ENCODE measurements at places on chromosomes 3 and 15.

DNA sequence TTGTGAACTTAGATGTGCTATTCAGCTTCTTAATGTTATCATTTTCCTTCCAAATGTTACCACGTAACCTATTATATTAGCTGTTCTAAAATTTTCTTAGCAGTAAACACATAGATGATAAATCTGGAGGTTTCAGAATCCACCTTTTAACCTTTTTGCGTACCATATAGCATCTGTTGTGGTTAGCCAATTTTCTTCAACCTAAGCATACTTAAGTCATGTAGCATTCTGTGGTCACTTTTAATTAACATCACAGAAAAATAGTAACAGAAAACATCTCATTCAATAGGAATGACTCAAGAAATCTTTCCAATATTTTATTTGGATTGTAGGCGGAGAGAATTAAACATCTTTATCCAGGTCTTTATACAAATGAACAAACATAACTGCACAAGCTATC, 1465.3 kb upstream of the GBE1 start:
- DNase-seq, result no peak

DNA sequence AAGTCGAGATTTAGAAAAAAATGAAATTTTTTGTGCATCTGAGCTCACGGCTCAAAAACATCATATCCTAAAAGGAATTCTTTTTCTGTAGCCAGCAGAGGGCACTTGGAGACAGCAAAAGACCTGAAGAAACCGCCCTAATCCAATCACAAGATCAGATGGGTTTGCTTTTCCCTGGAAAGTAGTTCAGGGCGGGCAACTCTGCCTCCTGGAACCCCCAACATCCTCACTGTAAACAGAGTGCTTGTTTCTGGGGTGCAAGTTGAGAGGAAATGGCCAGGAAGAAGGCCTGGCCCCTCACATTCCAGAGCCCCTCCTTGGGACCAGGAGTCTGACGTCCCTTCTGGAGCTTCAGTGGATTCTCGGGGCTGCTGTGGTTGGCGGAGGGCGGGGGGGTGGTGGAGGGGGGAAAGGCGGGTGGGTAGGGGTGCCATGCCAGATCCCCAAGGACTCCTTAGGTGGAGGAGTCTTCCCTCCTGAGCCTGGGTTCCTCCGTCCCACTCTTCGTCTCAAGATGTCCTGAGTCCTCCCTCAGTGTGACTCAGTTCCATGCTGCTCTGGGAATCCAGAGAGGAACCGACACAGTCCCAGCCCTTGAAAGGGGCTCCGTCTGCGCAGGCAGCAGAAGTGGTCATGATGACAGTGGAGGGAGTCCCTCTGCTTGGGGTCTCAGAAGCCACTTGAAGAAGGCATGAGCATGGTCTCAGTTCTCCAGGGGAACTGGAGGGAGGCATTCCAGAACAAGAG, 35.9 kb downstream of the CCK start:
- DNase-seq, result no peak

DNA sequence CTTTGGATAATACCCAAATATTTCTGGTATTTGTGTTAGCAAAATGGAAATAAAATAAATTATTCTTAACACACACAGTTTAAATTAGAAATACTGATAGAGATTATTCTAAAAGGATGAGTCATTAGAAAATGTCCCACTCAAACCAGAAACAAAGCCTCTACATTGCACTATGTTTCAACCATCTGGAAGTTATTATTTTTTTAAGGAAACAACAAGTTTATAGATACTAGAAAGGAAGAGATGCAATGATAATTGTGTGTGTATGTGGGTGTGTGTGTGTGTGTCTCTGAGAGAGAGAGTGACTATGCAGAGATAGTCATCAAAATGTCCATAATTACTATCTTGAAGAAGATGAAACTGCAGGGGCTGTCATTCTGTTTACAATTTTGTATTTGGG, 1340.5 kb downstream of the ROBO1 start:
- peak; percentile 8 for DNase-seq

GRCh38 chr3:24235121-24235520, 259.5 kb downstream of the THRB start:
- DNase-seq, result no peak

GRCh38 chr3:138046955-138047354, 37.0 kb downstream of the CLDN18 start:
- DNase-seq, result no peak

GRCh38 chr3:139202226-139202958, 141.4 kb upstream of the MRPS22 start:
- DNase-seq, result no peak

DNA sequence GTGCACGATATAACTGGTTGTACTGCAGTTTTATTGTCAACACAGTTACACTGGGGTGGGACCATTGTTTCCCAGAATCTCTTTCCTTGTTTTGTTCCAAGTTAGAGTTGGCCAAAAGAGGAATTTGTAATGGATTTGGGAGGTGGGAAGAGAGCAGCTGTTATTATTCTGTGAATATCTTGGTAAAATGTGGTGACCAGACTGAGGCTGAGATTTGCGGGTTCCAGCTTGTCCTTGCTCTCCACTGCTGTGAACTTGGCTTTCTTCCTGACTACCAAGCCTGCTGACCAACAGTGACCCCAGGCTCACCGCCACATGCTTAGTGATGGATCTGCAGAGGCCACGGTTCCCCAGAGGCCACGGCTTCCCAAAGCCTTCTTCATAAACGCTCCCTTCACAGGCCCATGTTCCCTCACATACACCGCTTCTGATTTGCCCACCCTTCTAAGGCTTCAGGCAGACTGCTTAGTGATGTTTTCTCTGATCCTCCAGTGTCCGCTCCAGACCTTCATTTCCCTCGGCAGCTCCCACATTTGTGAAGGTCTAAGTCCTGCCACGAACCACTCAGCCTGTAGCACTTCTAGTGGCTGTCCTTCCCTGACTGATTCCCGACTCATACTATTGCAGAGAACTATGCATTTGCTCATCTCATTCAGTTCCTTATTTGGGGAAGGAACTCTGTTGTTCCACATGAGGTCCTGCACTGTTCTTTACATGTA, 525.5 kb upstream of the RGMA start:
- DNase-seq, result no peak

- no peak for DNase-seq
Measured at GRCh38 chr3:128317698-128318231, 148.9 kb downstream of the DNAJB8 start.

DNA sequence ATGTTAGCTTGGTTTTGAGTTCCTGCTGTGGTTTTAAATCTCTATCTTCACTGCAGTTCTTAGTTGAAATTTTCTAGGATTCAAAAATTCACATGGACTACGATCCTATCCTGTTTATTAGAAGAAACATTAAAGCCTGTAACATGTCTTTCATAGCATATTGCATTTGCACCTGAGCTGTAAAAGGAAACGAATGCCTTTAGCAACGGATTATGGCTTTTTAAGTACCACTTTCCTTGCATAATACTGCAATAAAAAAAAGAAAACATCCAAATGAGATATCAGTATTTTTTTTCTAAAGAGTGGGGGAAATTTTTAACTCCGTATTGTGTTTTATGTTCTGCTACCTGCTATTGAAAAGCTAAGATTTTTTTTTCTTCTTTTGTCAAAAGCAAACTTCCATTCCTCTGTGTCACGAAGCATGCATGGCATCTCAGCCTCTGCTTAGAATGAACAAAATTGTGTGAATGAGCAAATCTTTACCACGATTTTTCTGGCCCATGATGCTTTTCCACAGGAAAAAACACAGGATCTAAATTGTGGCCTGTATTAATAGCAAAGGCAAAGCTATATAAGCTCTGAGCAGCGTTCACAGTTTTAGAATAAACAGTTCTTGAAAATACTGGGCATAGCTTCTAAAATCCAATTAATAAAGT, 110.0 kb upstream of the CDIN1 start:
- no peak for DNase-seq

- DNase-seq, result no peak
Measured at GRCh38 chr15:100948430-100948762, 29.2 kb downstream of the LRRK1 start.

DNA sequence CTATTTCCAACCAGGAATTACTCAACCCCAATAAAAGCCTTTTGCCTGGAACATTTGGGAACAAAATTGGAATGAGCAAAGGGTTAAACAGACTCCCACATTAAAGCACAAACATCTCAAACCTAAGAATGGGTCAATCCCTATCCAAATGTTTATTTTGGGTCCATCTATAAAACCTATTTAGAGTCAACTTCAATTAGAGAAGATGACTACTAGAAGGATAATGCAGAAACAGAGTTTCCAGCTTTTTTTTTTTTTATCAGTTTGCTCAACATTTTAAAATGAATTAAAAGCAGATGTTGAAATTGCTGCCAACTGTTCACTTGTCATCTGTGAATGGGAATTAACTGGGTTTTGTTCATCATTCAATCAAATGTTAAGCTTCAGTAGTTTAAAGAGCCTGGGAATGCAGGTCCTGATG, 4.1 kb upstream of the TBC1D23 start:
- no peak for DNase-seq

GRCh38 chr3:11592445-11593298, 51.0 kb downstream of the VGLL4 start:
- no peak for DNase-seq

GRCh38 chr3:31918179-31919150, 62.6 kb downstream of the OSBPL10 start:
- no peak for DNase-seq

DNA sequence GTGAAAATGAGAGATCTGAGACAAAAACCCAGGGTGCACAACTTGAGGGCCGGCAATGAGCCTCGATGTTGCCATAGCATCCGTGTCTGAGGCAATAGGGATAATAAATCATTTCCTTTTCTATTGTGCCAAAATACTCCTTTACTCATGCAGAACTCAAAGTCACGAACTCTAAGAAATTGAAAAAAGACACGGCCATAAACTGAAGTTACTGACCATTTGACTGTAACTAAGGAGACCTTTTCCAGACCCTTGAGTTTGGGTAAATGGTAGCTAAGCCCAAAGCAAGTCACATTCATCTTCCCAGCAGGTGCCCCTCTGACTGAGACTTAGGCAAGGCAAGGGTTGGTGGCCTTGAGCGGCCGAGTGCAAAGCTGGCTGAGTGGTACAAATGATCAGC, 141.2 kb upstream of the SLCO3A1 start:
- no peak for DNase-seq

DNA sequence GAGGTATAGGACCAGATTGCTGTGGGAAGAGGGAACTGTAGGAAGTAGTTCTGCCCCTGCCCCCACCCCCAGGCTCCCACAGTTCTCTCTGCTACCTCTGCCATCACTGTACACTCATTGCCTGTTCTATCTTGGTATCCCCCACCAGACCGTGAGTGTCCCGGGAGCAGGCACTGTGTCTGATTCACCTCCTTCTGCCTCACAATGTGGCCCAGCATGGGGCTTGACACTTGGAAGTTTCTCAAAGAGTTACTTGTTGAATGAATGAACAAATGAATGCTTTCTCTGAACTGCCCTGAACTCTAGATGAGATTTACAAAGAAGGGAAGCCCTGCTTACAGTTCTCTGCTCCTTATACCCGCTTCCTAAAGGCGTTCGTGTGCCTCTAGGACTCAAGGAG, 27.1 kb upstream of the PIK3CB start:
- peak; percentile 56 for DNase-seq

DNA sequence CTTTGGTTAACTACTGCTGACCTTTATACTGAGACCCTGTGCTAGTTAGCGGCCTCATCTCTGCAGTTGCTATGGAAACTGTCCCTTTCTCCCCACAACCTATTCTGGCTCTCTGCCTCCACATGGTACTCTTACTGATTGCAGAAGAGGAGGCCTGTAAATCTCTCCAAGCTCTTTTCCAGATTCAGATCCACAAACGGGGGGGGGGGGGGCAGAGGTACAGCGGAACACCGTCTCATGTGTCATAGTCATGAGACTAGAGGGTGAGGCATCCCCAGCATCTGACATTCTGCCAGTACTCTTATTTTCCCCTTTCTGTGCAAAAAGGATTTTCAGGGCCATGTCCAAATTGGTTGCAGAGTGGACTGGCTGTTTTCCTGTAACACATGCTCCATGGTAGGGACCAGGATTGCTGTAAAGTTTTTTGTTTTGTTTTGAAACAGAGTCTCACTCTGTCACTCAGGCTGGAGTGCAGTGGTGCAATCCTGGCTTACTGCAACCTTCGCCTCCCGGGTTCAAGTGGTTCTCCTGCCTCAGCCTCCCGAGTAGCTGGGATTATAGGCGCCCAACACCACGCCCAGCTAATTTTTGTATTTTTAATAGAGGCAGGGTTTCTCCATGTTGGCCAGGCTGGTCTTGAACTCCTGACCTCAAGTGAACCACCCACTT, 8.3 kb upstream of the MAP1A start:
- DNase-seq, result no peak

GRCh38 chr15:31298707-31299172, 27.9 kb upstream of the KLF13 start:
- no peak for DNase-seq

DNA sequence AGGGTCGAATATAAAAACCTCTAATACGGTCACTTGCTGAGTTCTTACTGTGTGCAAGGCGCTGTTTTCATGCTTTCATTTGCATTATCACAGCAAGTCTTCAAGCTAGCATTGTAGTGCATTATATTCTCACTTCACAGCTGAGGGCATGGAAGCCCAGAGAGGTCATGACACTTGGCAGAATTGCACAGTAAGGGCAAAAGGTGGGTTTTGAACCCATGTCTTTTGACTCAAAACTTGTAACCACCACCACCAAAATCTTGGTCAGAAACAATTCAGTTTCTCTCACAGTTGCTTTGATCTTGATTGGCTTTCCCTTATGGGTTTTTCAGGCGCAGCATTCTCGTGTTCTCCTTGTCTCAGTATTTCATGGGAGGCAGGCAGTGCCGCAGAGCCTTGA, 371.1 kb downstream of the PTPRG start:
- DNase-seq, result no peak

- DNase-seq, result no peak
Measured at GRCh38 chr3:139617672-139618268, 60.0 kb downstream of the NMNAT3 start.

GRCh38 chr3:131501949-131502348, 822 bp downstream of the MRPL3 start:
- no peak for DNase-seq

DNA sequence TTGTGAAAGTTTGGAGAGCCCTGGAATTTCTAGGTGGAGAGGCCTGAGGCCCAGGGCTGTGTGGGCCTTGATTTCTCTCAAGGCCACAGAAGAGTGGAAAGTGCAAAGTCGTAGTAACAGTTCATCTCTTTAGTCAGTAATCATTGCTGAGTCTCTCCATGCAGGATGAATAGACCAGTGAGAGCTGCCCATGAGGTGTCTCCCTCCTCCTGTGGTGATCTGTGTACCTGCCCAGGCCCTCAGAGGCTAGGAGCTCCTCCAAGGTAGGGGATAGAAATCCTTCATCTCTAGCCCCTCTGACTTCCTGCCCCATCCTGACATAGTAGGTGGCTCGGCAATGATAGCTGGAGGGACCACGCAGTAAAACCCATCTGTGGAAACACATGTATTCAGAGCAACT, 6.8 kb upstream of the IDH3A start:
- DNase-seq, result no peak

GRCh38 chr3:126555795-126556636, 2.7 kb downstream of the C3orf22 start:
- no peak for DNase-seq

DNA sequence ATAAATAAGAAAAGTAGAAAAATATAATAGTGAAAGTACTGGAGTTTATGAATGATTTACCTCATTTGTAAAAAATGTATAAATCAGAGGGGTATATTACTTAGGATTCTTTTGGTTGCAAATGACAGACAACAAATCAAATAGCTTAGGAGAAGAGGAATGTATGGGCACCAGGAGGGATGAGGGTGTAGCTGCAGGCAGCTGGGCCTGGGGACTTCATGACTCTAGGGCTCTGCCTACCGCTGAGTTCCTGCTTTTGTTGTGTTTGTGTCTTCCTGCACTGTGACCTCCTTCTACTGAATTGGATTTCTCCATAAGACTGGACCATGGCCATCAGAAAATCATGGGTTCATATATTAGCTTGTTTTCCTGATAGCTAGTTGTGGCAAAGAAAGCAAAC, 27.9 kb upstream of the PDE8A start:
- no peak for DNase-seq

- DNase-seq, result no peak
Measured at GRCh38 chr3:41673650-41674049, 288.3 kb downstream of the ULK4 start.

All from skeletal muscle cell (primary cell).